ENCODE measurements at places on chromosomes 4 and X.

DNA sequence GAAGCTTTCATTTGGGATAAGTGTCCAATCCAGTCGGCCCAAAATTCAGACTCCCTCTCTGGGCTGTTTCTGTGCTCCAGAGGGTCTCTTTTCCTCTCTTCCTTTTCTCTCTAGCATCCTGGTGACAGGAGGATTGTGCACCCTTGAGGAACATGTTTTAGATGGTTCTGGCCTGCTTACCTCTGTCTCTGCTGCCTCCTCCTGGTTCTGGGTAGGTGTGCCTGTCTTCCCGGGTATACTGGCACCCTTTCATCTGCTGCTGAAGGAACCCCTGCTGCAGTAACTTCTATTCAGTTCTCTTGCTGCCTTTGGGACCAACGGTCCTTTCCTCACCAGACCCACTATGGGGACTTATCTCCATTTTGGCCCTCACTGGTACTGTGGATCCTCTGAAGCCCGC is 53.2 kb downstream of the HMGB2 start:
- DNase-seq, result no peak

DNA sequence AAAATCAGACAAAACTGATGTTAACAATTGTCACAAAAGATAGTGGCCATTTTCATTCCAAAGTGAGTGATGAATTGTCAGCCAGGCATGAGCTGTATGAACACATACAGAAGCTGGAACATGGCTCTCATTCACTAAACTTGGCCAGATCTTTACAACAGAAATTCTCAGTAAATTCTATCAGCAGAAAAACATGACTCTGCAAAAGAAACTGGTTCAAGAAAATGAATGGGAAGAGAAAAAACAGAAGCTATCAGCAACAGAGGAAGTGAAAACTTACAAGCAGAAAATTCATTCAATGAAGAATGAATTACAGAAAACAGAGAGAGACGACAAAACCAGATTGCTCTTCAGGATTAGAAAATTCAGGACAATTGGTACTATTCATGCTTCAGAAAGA is 249.6 kb downstream of the COL25A1 start:
- no peak for DNase-seq

GRCh38 chrX:6227935-6228334 is 732 bp downstream of the NLGN4X start:
- DNase-seq, result no peak

GRCh38 chr4:152344001-152344400 is 191.9 kb downstream of the FBXW7 start:
- no peak for DNase-seq

GRCh38 chr4:10080589-10081217 is 35.9 kb downstream of the WDR1 start:
- peak; percentile 11 for DNase-seq

DNA sequence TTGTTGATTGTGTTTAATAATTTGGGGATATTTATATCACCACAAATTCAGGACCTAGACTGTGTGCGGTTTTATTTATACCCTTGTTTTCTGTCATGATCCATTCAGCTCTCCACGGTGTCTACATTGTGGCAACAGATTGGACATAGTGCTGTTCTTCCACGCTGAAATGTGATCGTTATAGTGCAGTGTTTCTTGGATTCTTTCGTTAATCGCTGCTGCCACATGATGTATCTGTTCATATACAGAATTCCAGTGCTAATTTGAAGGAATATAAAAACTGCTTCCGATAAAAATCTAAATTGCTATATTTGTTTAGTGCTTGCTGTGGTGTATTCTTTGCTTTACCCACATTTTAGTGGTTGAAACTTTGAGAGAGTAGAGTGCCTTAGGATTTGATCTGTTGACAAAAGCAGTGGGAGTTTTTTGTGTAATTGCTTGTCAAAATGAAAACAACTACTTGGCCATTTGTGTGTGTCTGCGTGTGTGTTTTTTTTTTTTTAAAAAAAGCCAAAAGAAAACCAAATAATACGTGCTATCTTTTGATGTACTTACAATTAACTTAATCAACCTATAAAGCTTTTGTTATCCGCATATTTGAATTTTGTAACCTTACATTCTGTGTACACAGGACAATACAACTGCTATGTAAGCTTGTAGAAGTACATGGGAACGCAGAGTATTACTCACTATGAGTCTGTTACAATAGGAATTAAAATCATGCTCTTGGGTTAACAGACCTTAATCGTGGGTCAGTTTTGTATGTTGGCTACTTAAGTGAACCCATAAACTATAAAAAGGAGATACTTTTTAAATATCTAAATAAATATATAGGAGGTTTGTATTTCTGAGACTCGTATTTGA is 353.3 kb downstream of the ARHGAP24 start:
- no peak for DNase-seq

Data from tibial artery (tissue), 4 donors.